ENCODE measurements at places on chromosomes 3 and 15. TPM values are rescaled to one million over a fixed set of nuclear protein-coding genes. Genes with fewer than 3 reads are reported as not detected.

GRCh38 chr3:57743496-57743895 lies 12.6 kb upstream of the SLMAP start:
- DNase-seq = no peak

RFTN1 gene
- 0.15 TPM for total RNA-seq

- DNase-seq = no peak
Measured at GRCh38 chr3:183278479-183279088, 25.5 kb downstream of the B3GNT5 start.

CCR3 gene
- not detected for total RNA-seq

DNA sequence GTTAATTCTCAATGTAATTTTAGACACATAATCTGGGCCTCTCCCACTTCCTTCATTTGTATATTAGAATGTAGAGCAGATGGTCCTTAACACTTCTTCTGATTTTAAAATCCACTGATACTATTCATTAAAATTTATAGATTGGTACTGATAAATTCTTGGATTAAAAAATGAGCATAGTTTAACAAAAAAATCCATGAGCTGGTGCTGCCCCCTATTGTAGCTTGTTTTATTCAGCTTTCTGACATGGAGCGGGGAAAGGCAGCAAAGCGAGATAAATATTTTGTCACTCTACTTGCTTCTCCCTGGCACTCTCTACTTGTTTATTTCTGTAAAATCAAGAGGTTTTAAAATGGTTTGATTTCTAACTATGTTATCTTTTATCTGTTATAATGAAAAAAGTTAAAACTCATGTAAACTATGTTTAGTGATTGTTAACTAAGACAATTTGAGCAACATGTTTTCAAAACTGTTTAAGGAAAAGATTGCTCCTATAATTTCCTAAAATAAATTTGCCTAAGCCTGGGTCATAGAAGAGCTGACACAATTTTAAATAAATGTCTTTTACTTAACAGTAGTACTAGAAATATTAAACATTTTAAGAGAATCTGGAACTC lies 26.5 kb upstream of the PLOD2 start:
- DNase-seq = peak; percentile 30

GRCh38 chr3:35592589-35593295 lies 46.6 kb upstream of the ARPP21 start:
- no peak for DNase-seq

DNA sequence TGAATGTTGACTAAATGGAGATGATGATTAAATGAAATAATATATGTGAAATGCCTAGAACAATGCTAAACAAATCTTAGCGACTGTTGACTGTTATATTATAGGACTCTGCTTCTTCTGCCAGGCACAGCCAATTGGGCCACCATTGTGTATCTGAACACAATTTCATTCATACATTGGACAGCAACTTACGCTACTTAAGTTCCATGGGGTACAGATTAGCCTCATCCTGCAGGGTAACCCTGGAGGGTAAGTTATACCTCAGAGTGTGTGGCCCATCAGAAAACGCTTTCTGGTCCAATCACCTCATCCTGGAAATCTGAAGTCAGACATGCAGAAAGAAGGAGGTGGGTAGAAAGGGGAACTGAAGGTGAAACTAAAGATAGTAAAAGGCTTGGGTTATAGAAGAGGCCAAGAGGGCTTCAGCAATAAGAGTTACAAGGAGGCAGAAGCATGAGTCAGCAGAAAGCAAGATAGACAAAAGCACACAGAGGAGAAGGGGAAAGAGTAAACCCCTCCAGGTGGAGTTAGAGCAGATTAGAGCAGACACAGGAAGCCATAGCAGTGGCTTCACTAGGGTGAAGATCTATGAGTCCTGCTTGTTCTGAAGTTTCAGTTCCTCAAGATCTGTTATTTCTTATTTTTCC lies 119.3 kb upstream of the SLC24A5 start:
- DNase-seq = no peak

- no peak for DNase-seq
Measured at GRCh38 chr3:123013876-123014275, 13.7 kb downstream of the SEMA5B start.

DNA sequence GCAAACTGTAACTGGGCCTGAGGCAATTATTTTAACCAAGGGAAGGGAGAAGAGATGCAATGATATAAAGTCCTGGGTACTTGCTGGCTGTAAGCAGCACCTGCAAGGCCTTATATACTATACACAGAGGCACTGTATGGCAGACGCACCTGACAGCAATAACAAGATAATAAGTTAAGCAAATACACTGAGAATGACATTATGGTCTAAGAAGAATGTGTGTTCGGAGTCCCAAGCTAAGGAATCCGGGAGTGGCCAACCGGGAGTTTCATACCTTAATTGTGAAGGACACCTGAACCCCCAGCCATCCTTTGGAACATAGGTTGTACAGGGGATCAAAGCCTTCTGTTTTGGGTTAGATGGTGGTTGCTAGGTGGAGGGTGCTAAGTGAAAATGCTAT lies 13.7 kb downstream of the FAM240A start:
- no peak for DNase-seq

DNA sequence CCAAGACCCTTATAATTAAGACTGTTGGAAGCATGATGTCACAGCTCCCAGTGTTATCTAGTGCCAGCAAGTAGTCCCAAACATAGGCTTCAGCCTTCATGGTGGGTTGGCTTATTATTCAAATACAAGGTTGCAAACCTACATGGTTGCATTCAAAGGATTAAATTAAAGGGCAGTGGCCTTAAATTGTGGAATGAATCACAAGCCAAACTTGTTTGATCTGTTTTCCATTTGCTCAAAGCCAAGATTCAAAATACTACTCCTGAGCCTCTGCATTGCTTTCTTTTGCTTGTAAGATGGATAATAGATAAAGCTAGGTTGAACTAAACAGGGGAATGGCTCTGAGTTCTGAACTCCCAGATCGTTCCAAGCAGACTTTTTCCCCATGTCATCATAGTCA lies 52.4 kb upstream of the GNB4 start:
- DNase-seq = no peak

DNA sequence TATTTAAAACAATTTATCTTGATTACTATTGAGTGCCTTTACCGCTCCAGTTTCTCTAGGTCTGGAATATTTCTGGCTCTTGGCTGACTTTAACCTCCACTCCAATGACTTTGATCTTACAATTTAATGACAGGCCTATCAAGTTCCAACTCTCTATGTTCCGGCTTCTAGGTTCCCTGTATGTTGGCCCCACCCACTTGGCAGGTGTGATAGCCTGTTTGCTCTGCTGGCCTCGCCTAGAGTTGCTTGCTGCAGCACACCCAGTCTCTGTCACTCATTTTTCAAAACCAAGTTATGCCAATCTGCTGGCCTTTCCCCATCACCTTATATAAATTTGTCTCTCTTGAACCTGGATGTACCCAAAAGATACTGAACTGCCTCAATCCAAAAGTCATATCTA lies 428.0 kb downstream of the ROBO1 start:
- no peak for DNase-seq

GRCh38 chr3:56193519-56193918 lies 274.7 kb downstream of the ERC2 start:
- no peak for DNase-seq

IL17RC gene
- 24.4 TPM for total RNA-seq

- no peak for DNase-seq
Measured at GRCh38 chr3:45398178-45398577, 9.8 kb downstream of the LARS2 start.

ATXN7 gene
- 15.2 TPM for total RNA-seq

All from NCI-H460 (cell line).